ENCODE measurements at places on chromosomes 6 and 20. TPM values are rescaled to one million over a fixed set of nuclear protein-coding genes. Genes with fewer than 3 reads are reported as not detected.

ADGRF5 gene
- 1.9 TPM for total RNA-seq

CFAP61 gene
- not detected for total RNA-seq

ADGRG6 gene
- 17.1 TPM for total RNA-seq

LY6G6D gene
- total RNA-seq = 6.1 TPM

MYH7B gene
- total RNA-seq = 0.76 TPM

- no peak for DNase-seq
These were observed 120.1 kb upstream of the PHACTR3 start for GRCh38 chr20:59484228-59484627.

DNA sequence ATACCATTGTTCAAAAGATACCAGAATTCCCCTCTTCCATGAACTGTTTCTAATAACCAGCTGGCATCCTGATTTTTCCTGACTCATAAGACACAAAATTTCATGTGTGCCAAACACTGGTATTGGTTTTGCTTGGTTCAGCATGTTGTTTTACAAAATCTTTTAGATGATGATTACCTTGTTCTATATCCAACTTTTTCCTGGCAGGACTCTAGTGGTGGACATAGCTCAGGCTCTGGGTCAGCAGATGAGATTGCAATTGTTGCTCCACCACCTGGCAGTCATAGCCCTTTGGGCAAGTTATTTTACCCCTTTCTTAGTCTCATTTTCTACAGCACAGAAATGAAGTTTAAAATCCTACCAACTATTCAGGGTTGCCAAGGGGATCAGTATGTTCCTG is 6.2 kb downstream of the TRIM38 start:
- no peak for DNase-seq

DNA sequence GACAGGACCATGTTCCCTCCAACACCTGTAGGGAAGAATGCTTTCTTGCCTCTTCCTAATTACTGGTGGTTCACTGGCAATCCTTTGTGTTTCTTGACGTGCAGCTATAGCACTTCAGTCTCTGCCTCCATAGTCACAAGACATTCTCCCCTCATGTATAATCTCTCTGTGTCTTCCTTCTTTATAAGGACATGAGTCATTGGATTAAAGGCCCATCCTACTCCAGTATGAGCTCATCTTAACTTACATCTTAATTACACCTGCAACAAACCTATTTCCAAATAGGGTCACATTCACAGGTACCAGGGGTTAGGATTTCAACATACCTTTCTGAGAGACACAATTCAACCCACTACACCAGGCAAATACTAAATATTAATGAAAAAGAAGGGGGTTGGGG is 213.6 kb downstream of the RNGTT start:
- DNase-seq = no peak

GRCh38 chr6:13205106-13205505 is 123.2 kb downstream of the TBC1D7 start:
- DNase-seq = no peak

DNA sequence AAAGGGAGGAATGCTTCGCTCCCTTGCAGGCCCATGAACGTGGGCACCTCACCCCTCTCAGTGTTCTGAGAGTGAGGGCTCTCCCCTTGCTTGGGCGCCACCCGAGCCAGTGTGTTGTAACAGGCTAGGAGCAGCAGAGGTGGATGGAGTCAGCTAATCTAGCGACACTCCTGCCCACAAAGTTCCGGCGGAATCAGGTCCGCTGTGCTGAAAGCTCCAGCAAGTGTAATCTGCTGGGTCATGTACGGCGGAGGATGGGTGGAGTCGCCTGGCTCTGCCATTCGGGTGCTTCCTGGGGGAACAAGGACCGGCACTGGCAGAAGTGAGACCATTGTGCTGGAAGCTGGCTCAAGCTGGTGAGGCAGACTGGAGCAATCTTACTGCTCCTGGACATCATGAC is 1310.1 kb downstream of the EPHA7 start:
- DNase-seq = no peak

GRCh38 chr20:39123185-39123557 is 161.0 kb downstream of the DHX35 start:
- no peak for DNase-seq

GRCh38 chr6:54706391-54706790 is 140.2 kb upstream of the FAM83B start:
- no peak for DNase-seq

DNA sequence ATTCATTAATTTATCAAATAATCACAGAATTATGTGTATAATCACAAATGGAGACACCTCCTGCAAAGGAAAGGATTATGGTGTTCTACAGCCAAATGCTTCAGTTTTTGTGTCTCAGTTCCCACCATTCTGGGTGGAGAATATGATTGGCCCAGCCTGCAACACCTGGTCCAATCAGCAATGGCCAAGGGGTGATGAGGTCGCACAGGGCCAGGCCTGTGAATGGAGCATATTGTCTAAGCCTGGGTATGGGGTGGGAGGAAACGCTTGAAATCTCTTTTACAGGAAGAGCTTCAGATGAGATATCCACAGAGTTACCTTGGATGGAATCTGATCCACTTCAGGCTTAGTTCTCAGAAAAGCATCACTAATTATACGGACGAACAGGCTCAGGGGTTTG is 271.6 kb downstream of the DHX35 start:
- no peak for DNase-seq

Measured in mucosa of descending colon (tissue), 3 donors.